ENCODE measurements at places on chromosomes 11 and 22.

DNA sequence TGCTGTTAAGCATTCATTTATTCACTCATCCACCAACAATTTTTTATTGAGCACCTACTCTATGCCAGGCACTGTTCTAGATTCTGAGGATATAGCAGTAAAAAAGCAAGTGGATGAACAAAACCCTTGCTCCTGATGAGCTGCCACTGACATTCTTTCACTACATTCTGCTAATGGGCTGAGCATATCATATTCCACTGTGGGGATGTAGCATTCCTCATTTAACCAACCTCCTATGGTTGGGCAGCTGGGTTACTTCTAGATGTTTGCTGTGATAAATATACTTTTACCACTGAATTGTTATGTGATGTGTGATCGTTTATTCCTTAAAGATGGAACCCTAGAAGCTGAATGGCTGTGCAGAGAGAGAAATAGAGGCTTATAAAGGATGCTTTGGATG is 176.9 kb downstream of the MN1 start:
- DNase-seq: no peak

DNA sequence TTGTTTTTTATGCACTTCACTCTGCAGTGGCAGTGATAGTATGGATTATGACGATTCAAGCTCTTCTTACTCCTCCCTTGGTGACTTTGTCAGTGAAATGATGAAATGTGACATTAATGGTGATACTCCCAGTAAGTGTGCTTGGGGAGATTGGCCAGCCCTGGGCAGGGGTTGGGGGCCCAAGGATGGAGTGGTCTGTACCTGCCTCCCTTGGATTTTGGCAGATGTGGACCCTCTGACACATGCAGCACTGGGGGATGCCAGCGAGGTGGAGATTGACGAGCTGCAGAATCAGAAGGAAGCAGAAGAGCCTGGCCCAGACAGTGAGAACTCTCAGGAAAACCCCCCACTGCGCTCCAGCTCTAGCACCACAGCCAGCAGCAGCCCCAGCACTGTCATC is 14.2 kb downstream of the MADD start:
- no peak for DNase-seq

DNA sequence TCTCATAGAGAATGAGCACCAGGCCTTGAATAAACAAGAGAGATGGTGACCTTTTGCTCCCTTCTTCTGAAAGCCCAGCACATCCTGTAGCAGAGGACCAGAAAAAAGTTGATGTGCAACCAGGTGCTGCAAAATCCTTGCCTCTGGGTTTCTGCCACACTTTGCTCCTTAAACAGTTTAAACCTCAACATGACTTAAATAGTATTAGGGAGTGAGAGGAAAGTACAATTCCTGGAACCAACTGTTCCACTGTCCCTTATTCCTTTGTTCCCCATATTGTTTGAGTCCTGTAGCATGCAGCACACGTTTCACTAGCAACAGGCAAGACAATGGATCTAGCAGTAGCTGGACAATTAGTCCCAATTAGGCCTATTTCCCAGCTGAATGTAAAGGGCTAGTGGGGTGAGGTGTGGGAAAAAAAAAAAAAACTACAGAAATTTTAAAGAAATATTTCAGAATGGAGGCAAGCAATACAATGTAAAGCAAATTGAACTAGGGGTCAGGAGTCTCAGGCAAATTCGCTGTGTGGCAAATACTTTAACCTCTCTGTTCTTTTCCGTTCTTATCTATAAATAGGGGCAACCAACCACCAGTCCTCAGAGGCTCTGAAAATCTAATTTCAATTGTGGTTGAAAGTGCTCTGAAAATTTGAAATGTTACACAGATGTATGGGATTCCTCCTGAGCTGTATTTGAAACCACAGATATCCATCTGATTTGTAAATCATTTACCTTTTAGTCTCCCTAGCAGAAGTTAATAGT is 6.6 kb downstream of the MPPED2 start:
- no peak for DNase-seq

- DNase-seq: peak; percentile 16
Measured at GRCh38 chr11:96306933-96307775, 35.8 kb downstream of the MAML2 start.

GRCh38 chr11:93895106-93895862 is 44.9 kb upstream of the VSTM5 start:
- DNase-seq: no peak

GRCh38 chr11:45424411-45425180 is 138.5 kb upstream of the SYT13 start:
- DNase-seq: no peak

DNA sequence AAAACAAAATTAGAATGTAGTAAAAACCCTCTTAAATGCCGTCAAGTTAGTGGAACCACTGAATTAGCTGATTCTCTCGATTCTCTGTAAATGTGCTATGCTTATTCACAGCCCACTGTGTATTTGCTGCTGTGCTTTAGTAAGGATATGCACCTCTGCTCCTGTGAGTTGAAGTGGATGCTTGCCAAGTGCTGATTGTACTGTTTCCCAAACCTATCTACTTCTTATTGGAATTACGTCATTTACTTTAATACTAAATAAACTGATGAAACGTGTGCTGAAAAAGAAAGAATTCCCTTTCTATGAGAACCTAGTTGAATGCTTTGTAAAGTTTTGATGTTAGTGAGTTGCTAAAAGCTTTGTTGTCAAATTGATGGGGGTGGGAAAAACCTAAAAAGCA is 158.4 kb downstream of the LRRC4C start:
- no peak for DNase-seq

DNA sequence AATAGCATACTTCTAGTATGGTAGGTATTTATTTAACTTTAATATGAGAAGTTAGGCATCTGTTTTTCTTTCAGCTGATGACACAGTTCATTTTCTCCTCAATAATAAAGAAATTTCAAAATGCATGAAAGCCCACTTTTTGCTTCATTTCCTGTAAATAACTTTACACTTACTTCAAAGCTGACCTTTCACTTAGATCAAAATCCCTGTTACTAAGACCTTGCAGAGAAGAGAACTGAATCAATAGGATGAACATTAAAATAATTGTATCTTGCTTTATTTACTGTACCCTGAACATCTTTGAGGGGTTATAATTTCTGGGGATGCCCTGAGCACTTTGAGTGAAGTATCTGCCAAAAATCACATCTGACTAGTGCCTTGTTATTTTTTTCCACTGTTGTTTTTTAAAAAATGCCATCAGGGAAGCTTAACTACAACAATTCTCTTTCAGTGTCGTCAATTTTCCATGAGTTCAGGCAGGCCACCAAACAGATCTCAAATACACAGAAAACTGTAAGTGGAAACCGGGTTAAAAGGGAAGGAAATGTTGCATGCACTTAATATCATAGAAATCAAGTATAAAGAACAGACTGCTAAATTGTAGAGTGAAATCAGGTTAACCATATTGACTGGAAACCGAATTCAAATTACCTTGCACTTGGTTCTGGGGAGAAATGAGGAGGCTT is 206.2 kb downstream of the MAML2 start:
- DNase-seq: no peak

- DNase-seq: no peak
Measured at GRCh38 chr22:24121938-24122337, 59.3 kb upstream of the SUSD2 start.

- DNase-seq: no peak
Measured at GRCh38 chr11:86916330-86916729, 38.9 kb downstream of the FZD4 start.

DNA sequence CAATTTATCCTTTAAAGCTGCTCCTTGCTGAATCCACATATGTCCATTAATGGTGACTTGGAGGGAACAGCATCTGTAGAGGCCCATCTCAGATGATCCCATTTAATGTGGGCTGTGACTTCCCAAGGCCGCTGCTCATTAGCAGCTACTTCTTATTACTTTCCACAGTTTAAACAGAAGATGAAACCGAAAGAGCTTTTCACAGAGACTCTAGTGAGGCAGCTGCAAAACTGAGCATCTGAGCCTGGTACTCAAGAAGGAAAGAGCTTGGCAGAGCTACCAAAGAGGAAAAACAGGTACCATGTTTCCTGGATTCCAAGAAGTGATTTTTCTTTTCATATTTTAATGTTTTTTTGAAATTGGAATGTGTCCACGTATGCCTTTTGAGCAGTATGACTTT is 110.5 kb upstream of the NARS2 start:
- no peak for DNase-seq

GRCh38 chr11:35588627-35589026 is 29.6 kb upstream of the FJX1 start:
- no peak for DNase-seq

DNA sequence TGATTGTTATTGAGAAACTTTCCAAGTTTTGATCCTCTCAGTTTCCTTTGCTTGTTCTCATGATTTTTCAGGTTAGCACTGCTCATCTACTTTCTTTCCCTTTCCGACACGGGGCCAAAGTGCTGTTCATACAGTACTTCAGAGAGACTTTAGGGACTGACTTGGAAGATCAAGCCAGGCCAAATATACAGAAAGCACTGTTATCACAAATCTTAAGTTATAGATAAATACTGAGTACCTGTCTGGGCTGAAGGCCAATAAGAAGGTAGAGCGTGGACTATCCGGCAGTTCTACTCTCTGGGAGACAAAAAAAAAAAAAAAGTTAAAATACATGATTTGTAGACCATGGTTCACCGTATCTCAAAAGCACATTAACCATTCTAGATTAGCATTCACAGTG is 46.2 kb downstream of the AMBRA1 start:
- DNase-seq: no peak

DNA sequence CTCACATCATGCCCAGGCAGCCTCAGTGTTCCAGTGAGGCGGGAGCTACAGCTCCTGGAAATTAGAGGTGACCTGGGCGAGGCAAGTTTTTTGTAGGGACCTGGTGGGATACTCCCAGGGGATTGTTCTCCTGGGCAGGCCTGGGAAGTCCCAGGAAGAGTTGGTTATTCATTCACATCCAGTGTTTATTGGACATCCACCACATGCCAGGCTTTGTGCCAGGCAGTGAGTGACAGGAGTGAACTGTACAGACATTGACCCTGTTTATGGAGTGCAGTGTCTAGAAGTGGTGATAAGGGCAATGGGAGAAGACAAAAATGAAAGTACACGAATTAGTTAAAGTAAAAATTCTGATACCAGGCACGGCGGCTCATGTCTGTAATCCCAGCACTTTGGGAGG is 29.4 kb downstream of the YWHAH start:
- DNase-seq: no peak

- no peak for DNase-seq
Measured at GRCh38 chr22:43327157-43327438, 16.1 kb downstream of the SCUBE1 start.

- no peak for DNase-seq
Measured at GRCh38 chr11:86497836-86498235, 123.1 kb downstream of the CCDC81 start.

Measured in GOT3 (cell line).